ENCODE measurements at places on chromosomes 5 and 9.

- peak; percentile 92 for DNase-seq
Observed at GRCh38 chr9:93134015-93134739, at the start of gene NINJ1. NINJ1 (minus strand) TSS chr9:93134251; CDS start chr9:93134217, 34 bp downstream.

DNA sequence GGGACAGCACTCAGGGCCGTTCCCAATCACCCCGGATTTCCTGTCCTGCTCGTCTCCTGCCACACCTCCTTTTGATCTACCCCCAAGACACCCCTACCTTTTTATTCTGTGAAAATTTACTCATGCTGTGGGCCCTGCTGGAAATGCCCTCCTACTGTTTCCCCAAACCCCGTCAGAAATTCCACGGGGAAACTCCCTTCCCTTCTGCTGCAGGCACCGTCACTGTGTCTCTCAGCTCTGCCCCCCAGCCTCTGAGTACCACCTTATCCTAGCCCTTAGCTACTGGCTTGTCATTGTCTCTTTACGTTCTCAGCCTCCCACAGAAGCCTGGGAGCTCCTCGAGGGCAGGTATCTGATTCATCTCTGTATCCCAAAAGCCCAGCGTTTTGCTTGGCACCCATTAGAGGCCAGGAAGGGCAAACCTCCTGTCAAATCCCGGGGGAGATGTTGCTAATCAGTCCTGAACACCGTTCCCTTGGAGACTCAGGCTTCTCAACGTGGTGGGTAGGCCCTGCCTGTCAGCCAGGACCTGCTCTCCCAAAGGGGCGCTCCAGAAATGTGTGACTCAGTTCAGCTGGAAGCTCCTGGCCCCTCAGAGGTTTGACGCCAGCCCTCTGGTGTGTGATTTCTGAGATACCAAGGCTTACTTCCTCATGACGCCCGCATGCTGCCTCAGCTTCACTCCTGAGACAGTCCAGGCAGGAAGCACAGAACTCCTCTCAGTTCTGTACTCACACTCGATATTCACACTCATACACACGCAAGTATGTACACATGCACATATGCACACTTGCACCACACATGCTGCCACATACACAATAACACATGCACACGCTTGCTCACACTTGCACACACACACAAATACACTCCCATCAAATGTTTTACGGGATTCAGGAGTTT is 50.7 kb upstream of the GRHPR start:
- DNase-seq: peak; percentile 11

DNA sequence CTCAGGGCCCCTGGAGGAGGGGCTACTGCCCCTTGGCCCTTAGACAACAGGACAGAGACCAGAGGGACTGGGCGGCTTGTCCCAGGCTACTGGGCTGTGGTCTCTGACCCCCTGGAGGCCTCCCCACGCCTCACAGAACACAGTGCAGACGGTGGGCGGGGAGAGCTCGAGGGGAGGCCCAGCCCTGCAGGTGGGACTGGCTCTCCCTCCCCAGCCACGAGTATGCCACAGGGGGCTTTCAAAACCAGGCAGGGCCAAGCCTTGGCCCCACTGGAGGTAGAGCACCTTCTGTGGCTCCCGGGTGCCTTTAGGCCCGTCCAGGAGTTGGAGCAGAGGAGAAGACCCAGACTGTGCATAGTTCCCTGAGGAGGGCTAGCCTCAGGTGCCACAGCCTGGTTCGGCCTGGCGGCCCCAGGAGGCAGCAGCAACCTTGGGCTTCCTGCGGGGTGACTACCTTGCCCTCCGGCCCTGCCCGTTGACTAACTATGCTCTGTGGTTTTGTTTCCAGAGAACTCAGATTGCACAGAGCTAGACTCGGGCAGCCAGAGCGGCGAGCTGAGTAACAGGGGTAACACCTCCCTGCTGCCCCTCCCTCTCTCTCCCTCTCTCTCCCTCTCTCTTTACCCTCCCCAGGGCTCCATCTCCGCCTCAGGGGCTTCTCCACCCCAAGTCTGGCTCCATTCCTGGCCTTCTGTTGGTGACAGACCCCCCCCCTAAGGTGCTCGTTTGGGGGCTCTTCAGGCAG is 15.5 kb downstream of the CARD19 start:
- DNase-seq: no peak

GRCh38 chr5:89071941-89072331 is 189.0 kb upstream of the MEF2C start:
- no peak for DNase-seq

GRCh38 chr9:134299883-134300282 is 26.4 kb upstream of the RXRA start:
- DNase-seq: no peak

DNA sequence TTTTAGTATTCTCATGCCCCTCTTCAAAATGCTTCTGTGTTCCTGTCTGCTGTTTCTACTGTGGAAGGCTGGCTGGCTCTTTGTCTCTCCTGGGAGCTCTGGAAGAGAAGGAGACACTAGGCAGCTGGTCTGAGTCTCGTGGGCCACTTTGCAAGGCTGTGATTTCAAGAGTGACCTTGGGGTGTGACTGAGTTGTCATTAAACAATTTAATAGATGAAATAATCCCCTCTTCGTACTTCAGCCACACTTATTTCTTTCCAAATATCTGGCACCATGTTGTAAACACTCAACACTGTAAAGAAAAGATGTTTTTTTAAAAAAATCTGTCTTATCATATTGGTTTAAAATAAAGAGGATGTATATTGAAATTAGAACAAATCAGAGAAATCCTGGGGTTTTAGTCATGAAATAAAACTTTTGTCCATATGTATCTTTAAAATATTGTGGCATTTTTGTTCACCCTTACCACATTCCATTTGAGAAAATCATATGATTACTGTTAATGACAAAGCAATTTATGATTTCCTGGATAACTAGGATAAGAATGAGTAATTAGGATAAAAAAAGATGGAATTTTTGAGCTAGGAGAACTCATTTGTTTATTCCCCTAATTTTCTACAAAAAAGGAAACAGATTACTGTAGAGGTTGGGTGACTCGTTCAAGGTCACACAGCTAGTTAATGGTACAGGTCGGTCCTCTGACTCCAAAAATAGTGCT is 200.8 kb downstream of the MAT2B start:
- no peak for DNase-seq

GRCh38 chr9:16879416-16879815 is 8.9 kb upstream of the BNC2 start:
- DNase-seq: no peak

DNA sequence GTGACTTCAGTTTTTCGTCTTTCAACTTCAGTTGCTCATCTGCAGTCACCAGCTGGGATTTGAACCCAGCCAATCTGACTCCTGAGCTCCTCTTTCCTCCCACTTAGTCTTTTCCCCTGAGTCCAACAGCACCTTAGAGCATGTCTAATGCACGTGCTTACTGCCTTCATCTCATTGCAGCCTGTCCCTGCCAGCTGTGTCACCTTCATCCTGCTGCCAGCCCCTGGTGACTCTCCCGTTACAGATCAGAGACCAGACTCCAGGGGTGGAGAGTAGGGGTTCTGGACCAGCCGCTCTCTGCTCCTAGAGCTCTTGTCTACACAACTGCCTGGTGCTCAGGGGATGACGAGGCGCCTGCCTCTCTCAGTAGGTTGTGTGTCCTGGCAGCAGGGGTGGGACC is 132.9 kb upstream of the LMX1B start:
- DNase-seq: no peak

DNA sequence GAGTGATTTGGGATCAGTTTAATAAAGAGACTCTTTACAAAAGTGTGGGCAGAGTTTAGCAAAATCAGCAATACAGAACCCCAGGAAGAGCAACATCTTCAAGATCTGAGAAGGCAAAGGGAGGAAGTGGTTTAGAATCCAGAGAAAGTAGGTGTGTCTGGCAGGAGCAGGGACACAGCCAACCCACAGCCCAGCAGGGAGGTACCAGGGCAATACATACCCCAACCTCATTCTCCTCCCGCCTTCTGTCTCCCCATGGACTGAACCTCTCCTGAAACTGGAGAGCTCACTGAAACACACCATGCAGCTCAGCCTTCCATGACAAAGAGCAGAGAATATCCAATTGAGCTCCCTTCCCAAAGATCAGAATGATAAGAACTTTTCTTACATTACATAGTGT is 283.4 kb downstream of the PRELID2 start:
- DNase-seq: no peak

DNA sequence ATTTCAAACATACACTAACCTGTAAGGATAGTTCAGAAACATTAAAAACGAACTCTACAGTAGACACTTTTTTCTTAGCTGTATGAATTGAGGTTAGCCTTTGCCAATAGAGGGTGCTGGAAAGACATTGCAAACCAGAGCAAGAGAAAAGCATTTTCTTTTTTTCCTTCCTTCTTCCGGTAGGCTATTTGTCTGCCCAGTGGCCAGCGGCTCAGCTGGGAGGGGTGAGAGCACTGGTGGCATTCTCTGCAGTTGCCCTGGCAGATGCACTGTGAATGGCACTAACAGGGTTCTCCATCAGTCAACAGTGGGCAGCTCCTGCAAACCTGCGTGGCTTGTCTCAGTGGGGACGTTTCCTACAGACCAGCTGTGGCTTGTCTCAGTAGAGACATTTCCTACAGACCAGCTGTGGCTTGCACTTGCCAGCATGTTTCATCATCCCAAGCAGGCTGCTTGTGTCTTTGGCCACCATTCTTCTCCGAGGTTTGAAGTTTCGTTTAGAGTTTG is 984.5 kb upstream of the CDH18 start:
- DNase-seq: no peak

- no peak for DNase-seq
Observed at GRCh38 chr9:136372561-136373299, 739 bp downstream of the CARD9 start.

- DNase-seq: no peak
Observed at GRCh38 chr9:131677049-131677443, 62.8 kb downstream of the RAPGEF1 start.

DNA sequence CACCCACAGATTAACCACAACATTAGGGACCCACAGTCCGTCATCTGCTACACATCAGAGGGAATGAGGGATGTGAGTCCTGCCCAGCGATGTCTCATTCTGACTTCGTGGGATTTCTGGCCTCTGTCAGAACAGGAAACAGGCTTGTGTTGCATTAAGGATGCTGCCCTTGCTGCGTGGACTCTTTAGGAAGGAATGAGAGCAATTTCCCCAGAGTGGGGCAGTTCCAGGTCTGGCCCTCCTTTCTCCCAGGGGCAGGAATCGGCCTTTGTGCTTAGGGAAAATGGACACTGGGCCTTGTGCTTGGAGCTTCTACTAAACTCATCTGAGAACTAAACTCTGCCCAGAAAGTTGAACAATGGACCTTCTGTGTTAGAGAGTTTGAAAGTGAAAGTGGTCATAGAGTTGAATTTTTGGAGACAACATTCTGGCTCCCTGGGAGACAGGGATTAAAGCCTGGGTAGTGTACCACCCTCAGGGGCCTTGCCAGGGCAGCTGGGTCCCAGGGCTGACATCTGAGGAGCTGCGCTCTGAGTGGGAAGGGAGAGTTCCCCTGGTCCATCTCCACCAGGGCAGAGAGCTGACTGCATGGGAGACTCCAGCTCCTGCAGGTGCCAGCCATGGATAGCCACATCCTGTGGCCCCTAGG is 37.8 kb upstream of the S1PR3 start:
- DNase-seq: no peak

DNA sequence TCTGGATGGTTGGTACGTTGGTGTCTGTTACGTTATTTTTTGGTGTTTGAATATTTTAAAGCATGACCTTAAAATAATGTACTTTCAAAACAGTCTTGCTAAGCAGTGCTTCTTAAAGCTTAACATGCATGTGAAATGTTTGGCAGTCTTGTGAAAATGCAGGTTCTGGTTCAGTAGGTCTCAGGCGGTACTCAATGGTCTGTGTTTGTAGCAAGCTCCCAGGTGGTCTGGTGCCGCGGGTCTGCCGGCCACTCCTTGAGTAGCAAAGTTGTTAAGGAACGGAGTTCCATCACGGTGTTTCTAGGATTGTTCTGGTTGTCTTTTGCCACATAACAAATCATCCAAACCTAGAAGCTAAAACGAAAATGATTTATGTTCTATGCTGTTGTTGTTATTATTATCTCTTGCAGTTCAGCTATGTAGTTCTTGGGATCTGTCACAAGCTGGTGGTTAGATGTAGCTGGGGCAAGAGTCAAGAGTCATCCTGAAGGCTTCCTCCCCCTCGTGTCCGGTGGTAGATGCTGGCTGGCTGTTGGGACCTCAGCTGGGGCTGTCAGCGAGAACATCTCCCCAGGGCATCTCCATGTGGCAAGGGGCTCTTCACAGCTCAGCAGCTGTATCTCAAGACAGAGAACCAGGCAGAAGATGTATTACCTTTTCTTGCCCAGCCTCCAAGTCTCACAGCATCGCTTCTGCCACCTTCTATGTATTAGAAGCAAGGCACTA is 186.8 kb downstream of the PALM2AKAP2 start:
- no peak for DNase-seq

DNA sequence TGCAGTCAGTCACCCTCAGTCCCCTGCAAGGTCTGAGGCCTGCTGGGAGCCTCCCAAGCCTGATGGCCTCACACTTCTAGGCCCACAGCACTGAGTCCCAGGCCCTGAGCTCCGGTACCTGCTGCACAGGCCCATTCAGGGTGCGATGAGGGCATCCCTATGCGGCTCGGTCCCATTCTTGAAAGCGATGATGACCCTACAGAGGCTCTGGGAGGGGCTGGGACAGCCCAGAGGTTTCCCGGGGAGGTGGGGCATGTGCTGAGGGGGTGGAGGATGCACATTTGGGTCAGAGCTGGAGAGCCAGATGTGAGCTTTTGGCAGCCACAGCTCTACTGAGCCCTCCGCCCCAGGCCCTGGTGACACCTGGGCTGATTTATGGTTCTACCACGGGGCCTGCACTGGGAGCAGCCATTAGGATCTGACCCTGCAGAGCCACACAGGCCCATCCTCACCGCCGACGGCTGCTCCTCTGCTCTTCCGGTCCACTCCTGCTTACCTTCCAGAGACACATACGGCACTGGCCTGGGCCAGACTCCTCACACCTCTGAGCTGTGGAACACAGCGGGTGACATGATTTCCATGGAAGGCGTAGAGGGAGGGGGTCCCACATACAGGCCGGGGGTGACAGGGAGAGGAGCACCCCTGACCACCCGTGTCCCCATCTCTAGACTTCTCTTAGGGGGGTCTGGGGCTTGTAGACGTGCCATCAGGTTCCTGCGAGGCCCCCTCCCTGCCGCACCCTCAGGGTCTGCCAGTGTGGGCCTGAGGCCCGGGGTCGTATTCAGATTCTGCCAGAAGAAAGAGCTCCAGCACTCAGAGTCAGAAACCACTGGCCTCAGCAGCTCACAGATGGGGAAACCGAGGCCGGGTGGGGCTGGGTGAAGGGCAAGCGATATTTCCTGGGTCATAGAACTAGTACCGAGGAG is 53.4 kb downstream of the COL23A1 start:
- DNase-seq: no peak

GRCh38 chr5:178468196-178468685 is 122.0 kb downstream of the COL23A1 start:
- DNase-seq: no peak

DNA sequence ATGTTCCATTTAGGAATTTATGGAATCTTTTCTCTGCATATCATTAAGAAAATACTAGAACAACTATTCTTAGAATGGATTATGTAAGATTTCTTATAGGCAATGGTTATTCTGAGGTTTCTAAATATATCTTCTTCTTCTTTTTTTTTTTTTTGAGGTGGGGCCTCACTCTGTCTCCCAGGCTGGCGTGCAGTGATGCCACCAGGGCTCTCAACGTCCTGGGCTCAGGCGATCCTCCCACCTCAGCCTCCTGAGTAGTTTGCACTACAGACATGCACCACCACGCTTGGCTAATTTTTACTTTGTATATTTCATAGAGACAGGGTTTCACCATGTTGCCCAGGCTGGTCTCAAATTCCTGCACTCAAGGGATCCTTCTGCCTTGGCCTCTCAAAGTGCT is 137.2 kb downstream of the SREK1 start:
- DNase-seq: no peak

Measured in activated naive CD4-positive, alpha-beta T cell treated with Interleukin-2 at 50 U/mL for 16 hours (primary cell).